Activated CD4-positive, alpha-beta T cell treated with anti-CD3 and anti-CD28 coated beads, Interleukin-2, amount 50 U/mL, for 1 hour (primary cell): ENCODE measurements at places on chromosomes 12 and 14.
A peak's percentile ranks its signal among the peaks of the same experiment; 100 is the strongest.

DNA sequence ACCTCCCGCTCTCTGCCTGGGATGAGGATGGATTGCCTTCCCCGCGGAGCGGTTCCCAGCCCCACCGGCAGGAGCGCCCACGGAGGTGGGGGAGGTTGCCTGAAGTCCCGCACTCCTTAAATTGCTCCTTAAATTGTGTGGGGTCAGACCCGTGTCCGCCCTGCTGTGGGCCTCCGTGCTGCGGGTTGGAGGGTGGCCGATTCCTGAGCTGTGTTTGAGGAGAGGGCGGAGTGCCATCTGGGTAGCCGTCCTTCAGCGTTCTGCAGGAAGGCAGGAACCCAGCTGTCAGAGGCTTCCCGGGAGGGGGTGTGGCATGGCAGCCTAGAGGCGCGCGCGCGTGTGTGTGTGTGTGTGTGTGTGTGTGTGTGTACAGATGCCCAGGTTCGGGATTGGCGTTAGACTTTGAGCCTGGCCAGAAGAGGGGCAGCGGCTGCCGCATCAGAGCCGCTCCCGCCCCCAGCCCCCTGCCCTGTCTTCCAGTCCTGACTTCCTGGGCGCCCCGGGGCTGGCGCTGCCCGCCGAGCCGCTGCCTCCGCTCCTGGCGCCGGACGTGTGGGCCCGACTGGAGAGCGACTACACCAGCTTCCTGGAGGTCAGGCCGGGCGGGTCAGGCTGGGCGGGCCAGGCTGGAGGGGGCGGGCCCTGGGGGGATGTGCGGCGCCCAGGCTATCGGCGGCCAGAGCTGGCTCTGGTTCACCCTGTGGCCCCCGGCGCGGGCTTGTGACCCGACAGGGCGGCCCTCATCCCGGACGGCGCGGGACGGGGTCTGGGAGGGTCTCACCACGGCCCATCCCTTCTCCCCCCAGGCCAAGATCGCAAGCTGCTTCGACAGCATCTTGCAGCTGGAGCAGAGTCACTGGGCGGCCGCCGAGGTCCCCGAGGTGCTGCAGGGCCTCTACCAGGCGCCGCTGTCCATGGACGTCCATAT lies 9.2 kb downstream of the EXOC3L4 start:
- no peak for DNase-seq

DNA sequence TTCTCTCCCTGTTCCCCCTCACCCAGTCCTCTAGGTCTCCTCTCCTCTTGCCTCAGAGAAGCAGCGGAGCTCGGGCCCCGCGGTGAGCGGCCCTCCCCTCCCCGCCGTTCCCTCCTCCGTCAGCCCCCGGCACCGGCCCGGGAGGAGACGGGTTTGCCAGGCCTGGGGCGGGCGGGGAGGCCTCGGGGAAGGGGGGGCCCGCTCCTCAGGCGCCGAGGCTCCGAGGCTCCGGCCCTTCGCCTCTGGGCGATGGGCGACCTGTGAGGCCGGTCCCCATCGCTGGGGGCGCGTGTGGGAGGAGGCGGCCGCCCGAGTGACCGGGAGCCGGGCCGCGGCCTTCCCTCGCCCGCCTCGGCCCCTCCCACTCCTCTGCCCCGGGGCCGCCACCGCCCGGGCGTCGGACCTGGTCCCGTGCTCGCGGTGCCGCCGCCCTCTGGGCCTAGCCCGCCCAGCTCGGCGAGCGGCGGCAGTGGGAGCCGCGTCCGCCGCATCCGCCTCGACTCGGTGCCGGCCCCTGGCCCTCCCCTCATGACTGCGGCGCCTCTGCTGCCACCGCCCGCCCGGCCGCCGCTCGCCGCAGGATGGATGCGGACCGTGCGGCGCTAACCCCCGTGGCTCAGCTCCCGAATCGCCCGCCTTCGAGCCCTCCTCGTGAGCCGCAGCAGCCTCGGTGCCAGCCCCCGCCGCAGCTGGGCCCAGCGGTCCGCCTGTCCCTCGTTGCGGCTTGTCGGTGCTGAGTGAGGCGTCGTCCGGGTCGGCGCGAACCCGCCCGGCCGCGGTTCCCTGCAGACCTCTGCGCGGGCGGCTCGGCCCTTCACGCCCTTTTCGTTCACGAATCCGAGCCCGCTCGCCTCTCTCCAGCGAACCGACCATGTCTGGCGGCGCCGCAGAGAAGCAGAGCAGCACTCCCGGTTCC lies 574 bp downstream of the WNK1 start:
- DNase-seq, result peak; percentile 33

- DNase-seq, result peak; percentile 65
Measured at GRCh38 chr12:121530600-121531355, 50.0 kb downstream of the KDM2B start.

DNA sequence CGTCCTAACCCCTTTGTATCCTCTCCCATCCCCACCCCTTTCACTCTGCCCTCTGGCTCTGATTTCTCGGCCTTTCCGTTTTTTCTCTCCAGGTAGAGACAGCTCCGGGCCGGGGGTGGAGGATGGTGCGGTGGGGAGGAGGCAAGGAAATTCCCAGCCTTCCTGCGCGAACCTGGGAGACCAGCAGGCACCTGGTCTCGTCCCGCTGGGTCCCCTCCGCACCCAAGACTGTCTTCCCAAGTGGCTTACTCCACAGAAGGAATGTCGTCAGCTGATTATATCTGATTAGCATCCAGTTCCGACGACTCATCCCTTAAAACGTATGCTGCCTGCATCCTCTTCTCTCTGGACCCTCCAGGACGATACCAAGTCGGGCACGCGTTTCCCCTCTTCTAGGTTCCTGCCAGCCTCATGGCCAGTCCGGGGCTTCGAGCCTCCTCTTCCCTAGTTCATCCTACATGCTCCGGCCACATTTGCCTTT lies 42.2 kb upstream of the CAPRIN2 start:
- no peak for DNase-seq

- no peak for DNase-seq
Measured at GRCh38 chr12:109772622-109773321, 59.1 kb downstream of the FAM222A start.

DNA sequence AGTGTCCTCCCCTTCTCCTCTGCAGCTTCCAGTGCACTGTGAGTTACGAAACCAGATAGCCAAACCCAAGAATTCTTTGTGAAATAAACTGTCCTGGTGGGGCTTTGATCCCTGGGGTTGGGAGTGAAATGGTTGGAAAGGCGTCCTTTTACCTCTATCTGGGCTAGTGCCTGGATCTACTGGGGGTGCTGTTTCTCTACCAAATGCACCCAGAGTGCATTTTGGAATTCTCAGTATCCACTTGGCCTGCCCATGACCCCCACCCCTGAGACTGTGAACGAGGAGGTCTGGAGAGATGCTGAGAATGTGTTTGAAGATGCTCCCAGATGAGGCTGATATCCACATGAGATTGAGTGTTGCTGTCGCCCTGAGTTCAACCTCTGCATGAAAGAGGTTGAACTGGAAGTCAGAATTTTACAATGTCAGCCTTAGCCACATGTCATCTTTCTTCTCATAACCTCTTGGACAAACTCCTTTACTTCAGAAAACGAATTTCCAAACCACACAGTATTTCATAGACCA lies 87.1 kb upstream of the CLMN start:
- no peak for DNase-seq

- DNase-seq, result no peak
Measured at GRCh38 chr12:94771199-94771598, 120.8 kb upstream of the TMCC3 start.

GRCh38 chr14:73888971-73889370 lies 2.3 kb downstream of the ZNF410 start:
- DNase-seq, result no peak

DNA sequence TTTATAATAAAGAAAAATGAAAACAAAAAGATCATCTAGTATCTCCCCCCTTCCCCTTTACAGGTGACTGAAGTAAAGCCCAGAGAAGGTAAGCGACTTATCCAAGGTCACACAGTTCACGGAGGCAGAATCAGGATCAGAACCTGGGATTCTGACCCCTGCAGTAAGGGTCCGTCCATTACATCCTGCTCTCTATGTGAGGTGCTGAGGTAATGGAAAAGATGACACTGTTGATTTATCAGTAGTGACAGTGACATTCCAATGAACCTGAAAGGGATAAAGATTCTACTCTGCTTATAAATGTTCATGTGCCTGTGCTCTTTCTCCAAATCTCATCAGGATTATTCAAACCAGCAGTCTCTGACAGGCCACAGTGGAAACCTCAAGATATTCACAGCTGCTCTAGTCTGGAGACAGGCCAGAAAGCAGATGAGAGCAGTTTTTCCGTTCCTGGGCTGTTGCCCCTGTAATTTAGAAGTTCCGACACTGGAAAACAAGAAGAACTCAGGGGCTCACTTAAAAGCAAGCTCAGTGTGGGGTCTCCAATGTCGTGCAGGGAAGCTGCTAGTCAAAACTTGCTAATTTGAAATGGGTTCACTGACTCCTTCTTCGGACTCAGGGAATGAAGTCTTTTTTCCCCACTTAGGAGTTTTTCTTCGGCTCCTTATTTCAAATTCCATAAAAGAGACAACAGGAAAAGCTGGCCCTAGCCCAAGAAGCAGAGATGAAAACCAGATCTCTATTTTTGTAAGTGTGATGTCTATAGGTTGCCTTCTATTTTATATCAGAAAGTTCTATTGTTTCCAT lies 131.8 kb upstream of the EEA1 start:
- no peak for DNase-seq

- DNase-seq, result no peak
Measured at GRCh38 chr12:114679452-114679875, 4.5 kb downstream of the TBX3 start.

DNA sequence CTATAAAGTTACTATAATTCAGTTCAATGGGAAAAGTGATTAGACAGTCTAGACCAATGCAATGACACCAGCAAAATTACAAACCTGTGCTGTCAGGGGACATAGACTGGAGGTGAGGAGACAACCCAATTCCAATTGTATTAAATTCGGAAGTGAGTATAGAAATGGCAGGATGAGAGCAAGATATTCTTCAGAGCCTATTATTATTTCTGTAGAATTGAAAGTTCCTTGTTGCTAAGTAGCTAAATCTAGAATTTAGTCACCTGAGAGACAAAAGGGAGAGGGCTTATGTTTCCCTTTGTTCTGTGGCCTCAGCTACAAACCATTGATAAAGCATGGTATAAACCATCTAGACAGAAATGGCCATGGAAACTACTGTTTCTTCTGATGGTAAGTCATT lies at the start of gene ADAM21:
Gene ADAM21, plus strand, starts transcription at position 301 of the 400 bp plus-strand sequence. CDS start 5,326 bp downstream, outside the sequence.
- DNase-seq, result no peak

GRCh38 chr14:101729382-101729781 lies 32.1 kb upstream of the PPP2R5C start:
- no peak for DNase-seq

DNA sequence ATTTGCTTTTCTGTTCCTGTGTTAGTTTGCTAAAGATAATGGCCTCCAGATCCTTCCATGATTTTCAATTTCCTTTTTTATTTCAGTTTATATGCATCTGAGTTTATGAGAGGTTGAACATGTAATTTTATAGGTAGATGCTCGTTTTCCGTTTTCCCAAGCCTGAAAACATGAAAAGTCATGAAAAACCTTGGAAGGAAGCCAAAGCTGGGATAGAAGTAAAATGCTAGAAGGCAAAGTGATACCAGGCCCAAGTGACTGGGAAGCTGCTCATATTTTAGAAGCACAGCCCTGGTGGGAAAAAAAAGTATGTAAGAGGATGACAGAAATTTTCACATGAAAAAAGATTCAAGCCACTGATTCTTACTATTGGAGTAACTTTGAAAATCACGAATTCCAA lies 290.8 kb downstream of the PRKD1 start:
- no peak for DNase-seq

- no peak for DNase-seq
Measured at GRCh38 chr14:94624537-94625352, 12.6 kb downstream of the SERPINA3 start.

- no peak for DNase-seq
Measured at GRCh38 chr14:104977008-104977680, 1.0 kb downstream of the AHNAK2 start.
